Ureter (tissue), 1 donor: ENCODE measurements at places on chromosomes 3 and 15. TPM values are rescaled to one million over a fixed set of nuclear protein-coding genes. Genes with fewer than 3 reads are reported as not detected.

- DNase-seq = no peak
Measured at GRCh38 chr3:195893044-195893395, 15.3 kb downstream of the TNK2 start.

DNA sequence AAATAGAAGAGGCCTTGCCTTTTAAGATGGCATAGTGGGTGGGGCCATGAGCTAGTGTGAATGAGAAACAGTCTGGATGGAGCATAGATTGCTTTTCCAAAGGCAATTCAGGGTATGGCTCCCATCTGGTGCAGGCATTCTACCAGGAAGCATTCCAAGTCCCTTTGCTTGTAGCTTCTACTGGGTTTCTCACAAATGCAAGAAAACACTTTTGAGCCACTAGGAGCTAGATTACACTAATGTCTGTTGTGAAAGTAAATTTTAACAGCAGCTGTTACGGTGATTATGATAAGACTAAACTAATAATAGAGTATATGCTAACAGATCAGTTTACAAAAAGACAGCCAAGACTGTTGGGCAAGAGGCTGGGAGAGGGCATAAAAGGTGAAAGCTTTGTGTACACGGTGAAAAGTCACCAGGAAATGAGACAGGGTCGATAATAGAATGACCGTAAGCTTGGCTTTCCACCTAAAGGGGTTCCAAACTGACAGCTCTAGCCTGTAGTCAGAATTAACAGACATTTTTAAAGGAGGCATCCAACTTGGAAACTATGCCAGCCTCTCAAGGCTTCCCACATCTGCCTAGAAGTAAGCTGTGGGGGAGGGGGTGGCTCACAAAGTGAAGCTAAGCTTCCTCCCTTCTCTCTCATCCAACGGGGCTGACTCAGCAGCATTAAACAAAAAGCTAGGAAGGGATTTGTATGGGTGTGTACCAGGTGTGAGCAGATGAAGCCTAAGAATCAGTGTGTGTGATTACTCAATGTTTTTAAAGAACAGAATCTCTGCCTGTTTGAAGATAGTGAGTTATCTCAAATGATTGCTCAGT lies 61.1 kb upstream of the GPD1L start:
- peak; percentile 48 for DNase-seq

DNA sequence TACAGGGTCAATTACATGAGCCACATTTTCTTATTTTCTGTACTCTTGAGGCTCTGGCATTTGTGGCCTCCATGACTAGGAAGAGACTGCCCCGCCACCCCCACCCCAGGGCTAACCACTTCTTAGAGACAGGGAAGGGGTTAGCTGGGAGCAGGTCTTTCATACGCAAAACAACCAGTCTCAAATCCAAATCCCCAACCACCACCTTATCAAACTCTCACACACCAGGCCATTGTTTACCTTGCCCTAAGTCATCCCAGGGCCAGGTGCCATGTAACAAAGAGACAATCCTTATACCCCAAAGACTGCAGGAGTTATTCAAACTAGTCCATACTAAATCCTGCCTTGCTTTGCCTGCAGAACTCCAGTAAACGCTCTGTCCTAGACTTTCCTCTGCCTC lies 77.8 kb downstream of the B3GNT5 start:
- no peak for DNase-seq

The GPR176 gene
- 1.7 TPM for total RNA-seq

The TMIE gene
- 1.0 TPM for total RNA-seq

The CCR2 gene
- 1.3 TPM for total RNA-seq

The UROC1 gene
- not detected for total RNA-seq

- no peak for DNase-seq
Measured at GRCh38 chr3:141276398-141276797, 44.8 kb downstream of the PXYLP1 start.

GRCh38 chr3:125194849-125195601 lies 17.5 kb downstream of the SLC12A8 start:
- DNase-seq = no peak

GRCh38 chr15:99511866-99512661 lies 53.7 kb upstream of the MEF2A start:
- no peak for DNase-seq

- no peak for DNase-seq
Measured at GRCh38 chr3:25495726-25496253, 67.7 kb downstream of the RARB start.

The AP2M1 gene
- total RNA-seq = 243 TPM

- DNase-seq = peak; percentile 76
Measured at GRCh38 chr3:53193466-53194209, 32.6 kb downstream of the PRKCD start.

GRCh38 chr3:24802614-24803013 lies 308.0 kb upstream of the THRB start:
- no peak for DNase-seq

The DNAH12 gene
- 0.70 TPM for total RNA-seq

DNA sequence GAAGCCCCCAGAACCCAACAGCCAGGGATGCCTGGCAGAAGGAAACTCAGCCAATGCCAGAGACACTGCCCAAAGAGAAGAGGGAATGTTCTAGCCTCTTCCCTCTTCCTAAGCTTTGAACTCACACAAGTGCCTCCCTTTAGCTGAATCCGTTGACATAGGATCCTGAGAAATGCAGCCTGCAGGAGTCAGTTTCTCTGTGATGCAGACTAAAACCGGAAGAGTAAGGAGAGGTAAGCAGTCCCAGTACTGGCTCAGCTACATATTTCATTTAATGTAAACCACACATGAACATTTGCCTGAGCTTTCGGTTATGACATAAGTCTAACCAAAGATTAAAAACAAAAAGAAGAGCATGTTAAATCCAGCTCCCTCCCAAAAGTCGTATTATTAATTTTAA lies 768.7 kb downstream of the TBL1XR1 start:
- DNase-seq = no peak

GRCh38 chr3:103048068-103048722 lies 613.4 kb downstream of the ZPLD1 start:
- no peak for DNase-seq

- DNase-seq = peak; percentile 25
Measured at GRCh38 chr3:43071313-43071893, 34.5 kb downstream of the POMGNT2 start.

The LRRIQ4 gene
- not detected for total RNA-seq

GRCh38 chr3:17360991-17361390 lies 381.4 kb downstream of the TBC1D5 start:
- DNase-seq = no peak

- DNase-seq = no peak
Measured at GRCh38 chr3:152121270-152121636, 147.5 kb upstream of the MBNL1 start.

- no peak for DNase-seq
Measured at GRCh38 chr15:87549296-87549695, 707.2 kb downstream of the NTRK3 start.

DNA sequence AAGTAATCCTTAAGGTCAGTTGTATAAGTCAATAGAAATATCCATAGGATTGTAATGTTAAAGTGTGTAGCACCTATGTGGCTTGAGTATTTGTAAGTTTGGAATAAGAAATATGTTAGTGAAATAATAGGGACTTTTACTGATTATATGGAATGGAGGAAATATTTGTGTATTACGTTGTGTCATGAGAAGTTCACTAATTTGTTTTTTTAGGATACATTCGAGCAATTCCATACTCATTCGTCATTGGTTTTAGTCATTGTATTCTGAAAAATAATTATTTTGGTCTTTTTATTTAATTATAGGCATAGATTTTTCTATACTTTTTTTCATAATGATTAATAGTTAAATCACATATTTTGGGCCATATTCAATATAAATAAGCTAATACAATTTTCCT lies 21.0 kb downstream of the MBNL1 start:
- DNase-seq = no peak

- no peak for DNase-seq
Measured at GRCh38 chr3:198064420-198064819, 104.4 kb downstream of the LMLN start.

GRCh38 chr15:25188051-25188450 lies 233.3 kb downstream of the SNRPN start:
- DNase-seq = no peak

The BOC gene
- total RNA-seq = 79.6 TPM

The AQP9 gene
- 0.49 TPM for total RNA-seq

GRCh38 chr15:72207558-72208085 lies 10.0 kb upstream of the GRAMD2A start:
- DNase-seq = no peak
